ENCODE measurements at places on chromosomes 16 and 17.

DNA sequence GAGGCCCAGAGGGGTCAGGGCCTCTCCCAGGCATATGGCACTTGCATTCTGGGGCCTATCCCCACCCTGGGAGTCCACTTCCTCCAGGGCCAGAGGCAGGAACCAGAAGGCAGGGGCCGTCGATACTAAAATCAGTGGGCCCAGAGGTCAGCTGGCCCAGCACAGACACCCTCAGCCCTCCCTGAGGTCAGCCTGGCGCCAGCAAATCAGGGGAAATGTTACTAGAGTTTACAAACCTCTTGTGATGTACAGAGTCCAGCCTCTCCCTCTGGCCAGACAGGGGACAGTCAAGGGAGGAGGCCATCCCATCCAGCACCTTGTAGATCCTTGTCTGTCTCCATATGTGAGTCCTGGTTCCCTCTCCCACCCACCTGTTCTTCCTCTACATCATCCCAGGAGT lies 10.8 kb downstream of the CDH5 start:
- no peak for DNase-seq

DNA sequence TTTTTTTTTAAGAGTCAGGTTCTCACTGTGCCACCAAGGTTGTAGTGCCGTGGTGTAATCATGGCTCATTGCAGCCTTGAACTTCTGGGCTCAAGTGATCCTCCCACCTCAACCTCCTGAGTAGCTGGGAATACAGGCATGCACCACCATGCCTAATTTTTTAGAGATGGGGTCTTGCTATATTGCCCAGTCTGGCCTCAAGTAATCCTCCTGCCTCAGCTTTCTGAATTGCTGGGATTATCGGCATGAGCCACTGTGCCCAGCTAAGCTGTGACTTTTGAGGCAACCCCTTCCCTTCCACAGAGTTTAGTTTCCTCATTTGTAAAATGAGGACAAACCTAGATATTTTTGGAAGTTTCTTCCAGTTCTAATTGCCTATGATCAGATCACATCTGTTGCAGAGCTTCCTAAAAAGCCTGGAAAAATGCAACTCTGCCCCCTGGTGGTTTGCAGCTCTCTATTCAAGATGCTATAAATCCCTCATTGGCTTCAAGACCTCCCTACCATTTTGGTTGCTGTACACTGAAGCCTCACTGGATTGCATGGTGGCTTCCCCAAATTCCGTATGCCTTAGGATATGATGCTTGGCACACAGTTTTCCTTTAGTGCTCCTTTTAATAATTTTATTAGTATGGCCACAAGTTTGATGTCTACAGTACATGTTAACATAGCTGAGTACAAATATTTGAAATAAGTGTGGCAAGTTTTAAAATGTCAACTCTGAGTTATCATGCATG lies 19.3 kb downstream of the GDE1 start:
- peak; percentile 89 for DNase-seq

DNA sequence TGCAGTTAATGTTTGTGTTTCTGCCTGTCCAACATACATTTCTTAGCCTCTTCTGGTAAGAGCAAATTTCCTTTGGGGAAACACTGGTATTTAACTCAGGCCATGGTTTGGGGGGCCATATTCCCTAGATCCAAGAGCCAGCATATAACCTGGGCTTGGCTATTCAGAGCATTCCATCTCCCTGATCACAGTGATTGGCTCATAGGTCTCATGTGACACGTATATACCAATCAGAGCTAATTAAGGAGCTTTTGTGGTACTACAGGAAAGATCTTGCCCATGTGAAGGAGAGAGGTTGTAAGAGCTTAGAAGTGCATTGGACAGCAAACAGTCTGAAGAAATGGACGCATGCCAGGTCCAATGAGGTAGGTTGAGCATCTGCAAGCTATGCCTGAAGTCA lies 33.4 kb upstream of the GPR139 start:
- DNase-seq, result no peak

GRCh38 chr17:56440419-56440818 lies 153.1 kb upstream of the NOG start:
- DNase-seq, result no peak

DNA sequence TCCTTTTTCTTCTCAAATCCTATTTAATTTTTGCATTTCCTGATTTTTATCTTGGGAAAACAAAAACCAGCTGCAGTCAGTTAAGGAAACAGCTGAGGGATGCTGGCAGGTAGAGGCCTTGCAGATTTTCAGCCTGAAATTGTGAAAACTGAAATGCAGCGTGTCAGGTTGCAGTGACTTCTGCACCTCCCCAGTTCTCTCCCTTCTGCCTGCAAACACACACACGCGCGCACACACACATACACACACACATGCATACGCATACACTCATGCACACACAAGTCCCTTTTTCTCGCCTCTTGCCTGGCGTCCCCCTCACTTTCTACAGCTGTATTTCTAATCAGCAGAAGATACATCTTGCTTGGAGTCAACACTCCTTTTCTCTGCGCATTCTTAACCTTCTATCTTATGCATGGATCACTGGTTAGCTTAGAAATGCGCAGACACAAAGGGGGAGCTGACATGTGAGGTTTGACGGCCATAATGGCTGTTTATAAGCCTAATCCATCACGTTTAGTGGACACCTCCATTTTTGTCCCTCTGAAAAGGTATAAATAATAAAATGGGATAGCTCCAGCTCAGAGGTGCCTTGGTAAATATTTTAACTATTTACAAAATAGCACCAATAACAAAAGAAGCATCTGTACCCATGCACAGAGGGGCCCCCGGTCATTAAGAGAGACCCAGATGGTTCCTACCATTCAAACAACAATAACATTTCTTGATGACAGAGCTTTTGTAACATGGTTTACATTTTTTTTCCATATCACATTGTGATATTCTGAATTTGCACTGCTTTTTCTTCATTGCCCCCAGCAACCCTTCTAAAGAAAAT lies 392.1 kb upstream of the SALL1 start:
- DNase-seq, result no peak

DNA sequence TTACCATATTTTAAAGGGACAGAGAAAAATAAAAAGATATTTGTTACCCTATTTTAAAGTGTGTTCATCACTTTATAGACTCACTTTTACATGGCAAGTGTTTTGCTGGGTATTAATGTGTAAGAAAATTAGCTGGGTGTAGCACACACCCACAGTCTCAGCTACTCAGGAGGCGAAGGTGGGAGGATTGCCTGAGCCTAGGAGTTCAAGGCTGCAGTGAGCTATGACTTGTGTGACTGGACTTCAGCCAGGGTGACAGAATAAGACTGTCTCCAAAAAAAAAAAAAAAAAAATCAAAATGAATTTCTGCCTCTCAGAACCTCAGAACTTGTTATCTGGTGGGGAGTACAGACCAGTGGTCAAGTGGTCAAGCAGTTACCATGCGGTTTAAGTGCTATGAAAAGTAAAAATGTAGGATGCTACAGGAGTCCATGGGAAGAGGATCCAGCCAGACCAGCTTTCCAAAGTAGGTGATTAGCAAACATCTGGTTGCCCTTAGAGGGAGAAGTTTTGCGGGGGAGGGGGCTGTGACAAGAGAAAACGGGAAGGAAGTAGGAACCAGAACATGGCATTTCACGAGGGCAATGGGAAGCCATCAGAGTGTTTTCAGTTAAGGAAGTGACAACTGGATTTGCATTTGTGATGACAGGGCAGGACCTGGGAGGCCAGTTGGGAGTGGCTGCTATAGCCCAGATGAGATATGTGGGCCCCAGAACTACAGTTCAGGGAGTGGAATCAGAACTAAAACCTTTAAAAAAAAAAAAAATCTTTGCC lies 13.9 kb downstream of the CNEP1R1 start:
- no peak for DNase-seq

GRCh38 chr17:54901230-54901822 lies 674 bp downstream of the TOM1L1 start:
- DNase-seq, result peak; percentile 31

GRCh38 chr17:34154961-34155730 lies 99.9 kb upstream of the CCL2 start:
- no peak for DNase-seq

DNA sequence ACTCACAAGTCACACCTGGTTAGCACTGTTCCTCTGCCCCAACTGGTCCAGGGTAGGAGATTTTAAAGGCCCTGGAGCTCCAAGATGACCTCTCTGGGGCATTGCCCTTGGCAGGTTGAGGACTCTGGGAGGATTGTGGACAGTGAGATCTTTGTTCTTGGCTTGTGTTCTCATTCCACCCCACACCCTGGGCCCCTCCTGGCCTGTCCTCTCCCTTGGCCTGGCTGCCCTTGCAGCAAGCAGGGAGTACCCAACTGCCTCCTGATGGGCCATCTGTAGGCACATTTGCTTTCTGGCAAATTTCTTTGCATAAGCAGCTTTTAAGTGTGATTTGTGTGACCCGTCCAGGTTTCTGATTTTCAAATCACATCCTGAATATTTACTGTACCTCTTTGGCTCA lies 239.6 kb downstream of the UTP18 start:
- no peak for DNase-seq

GRCh38 chr17:1002771-1003555 lies 6.0 kb downstream of the TIMM22 start:
- no peak for DNase-seq

GRCh38 chr16:66507731-66508239 lies 42.1 kb downstream of the TK2 start:
- no peak for DNase-seq

DNA sequence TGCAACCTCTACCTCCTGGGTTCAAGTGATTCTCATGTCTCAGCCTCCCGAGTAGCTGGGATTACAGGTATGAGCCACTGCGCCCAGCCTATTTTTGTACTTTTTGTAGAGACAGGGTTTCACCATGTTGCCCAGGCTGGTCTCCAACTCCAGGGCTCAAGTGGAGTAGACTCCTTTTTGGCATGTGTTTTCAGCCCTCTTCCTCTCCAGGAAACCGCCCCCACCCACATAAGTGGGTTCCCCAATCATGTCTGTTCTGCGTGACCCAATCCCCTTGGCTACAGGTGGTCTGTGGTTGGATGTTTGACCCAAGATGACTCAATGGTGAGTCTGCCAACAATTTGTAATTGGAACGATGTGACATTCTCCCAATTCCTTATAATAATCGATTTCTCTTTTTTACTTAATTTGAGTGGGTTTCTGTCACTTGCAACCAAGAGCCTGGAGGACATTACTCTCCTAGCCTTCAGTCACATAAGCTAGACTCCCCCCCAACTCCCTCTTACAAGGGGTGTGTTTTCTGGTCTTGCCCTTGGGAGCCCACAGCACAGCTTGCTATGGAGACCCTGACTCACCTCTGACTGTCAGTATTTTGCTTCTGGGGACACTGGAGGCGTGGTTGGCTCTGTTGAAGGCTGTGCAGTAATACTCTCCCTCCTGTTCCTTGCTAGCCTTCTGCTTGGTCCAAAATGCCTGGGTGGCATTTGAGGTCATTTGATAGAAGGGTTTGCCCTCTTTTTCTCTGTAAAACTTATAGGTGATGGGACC lies 34.9 kb downstream of the PECAM1 start:
- DNase-seq, result no peak

- DNase-seq, result no peak
Observed at GRCh38 chr16:89621136-89621697, 7.8 kb downstream of the DPEP1 start.

GRCh38 chr17:82300707-82301270 lies 16.6 kb downstream of the CD7 start:
- DNase-seq, result peak; percentile 14

DNA sequence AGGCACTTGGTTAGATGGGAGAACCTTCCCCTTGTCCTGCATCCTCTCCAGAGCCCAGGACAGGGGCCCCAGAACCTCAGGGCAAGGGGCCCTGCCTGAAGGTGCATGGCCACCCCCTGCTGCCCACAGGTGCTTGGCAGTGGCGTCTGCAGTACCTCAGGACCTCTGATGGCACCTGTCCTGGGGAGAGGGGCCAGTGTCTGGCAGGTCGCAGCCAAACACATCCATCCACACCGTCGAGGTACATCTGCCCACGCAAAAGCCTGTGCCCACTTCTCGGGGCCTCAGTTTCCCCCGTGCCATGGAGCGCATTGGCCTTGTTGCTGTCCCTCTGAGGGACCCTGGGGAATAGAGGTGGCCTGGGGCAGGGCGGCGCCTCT lies 9.3 kb downstream of the MAP2K3 start:
- DNase-seq, result no peak

- DNase-seq, result no peak
Observed at GRCh38 chr17:47735536-47736011, 2.5 kb downstream of the TBX21 start.

- no peak for DNase-seq
Observed at GRCh38 chr16:89037261-89038152, 56.1 kb upstream of the ACSF3 start.

GRCh38 chr16:70429888-70430666 lies 8.8 kb downstream of the ST3GAL2 start:
- DNase-seq, result no peak

GRCh38 chr16:68353366-68353765 lies 42.5 kb downstream of the PRMT7 start:
- no peak for DNase-seq

- DNase-seq, result no peak
Observed at GRCh38 chr16:52573365-52574299, 26.7 kb upstream of the TOX3 start.

DNA sequence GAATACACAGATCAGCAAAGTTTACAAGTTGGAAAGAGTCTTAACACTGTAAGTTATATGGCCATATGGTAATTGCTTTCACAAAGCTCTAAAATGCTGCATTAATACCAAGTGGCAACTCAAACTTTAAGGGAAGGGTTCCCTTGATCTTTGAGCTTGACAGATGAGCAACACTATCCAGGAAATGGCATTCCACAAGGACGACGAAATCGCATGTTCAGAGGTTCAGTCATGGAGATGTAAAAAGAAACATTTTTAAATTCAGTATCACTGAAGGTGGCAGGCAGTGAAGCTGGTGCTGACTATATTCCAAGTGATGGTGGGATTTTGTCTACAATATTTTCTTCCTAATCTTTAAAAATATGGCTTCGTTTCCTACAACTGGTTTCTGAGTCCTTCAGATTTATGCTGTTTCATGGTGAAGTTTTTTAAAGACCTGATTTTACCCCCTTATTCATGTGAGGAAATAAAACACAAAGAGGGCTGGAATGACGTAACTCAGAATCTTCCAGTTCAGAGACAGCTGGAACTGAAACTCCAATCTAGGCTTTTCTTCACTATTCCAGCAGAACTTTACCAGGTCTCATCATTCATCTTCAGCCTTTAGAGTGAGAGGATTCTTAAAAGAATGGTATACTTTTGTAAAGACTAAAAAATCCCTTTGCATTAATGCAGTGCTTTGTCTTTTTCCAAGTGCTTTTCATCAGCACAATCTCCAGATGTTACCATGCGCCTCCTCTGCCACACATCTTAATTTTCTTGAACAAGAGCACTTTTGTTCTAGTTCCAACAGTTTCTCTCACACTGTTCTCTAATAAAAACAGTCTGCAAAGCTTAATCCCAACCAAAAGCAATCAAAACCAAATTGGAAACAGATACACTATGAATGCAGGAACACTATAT lies 20.2 kb downstream of the CHCT1 start:
- no peak for DNase-seq

DNA sequence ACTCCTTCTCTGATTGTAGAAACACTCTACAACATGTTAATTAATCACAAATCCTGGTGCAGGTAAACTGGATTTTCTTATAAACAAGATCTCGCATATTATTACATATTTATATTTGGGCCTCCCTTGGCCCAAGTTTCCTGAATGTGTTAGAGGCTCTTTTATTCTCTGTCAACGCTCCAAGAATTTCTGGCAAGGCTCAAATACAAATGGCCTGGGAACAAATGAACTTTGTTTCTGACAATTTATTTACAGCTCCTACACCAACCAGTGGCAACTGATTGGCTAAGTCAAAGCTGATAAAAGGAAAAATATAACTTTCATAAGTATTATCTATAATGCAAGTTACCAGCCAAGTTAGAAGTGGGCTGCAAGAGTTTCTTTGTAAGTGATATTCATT lies 64.9 kb upstream of the CORO6 start:
- DNase-seq, result no peak

Measured in NCI-H1417 (cell line).